ENCODE measurements at places on chromosomes 4 and X.

GRCh38 chr4:171601091-171601490 lies 212.1 kb upstream of the GALNTL6 start:
- no peak for DNase-seq

DNA sequence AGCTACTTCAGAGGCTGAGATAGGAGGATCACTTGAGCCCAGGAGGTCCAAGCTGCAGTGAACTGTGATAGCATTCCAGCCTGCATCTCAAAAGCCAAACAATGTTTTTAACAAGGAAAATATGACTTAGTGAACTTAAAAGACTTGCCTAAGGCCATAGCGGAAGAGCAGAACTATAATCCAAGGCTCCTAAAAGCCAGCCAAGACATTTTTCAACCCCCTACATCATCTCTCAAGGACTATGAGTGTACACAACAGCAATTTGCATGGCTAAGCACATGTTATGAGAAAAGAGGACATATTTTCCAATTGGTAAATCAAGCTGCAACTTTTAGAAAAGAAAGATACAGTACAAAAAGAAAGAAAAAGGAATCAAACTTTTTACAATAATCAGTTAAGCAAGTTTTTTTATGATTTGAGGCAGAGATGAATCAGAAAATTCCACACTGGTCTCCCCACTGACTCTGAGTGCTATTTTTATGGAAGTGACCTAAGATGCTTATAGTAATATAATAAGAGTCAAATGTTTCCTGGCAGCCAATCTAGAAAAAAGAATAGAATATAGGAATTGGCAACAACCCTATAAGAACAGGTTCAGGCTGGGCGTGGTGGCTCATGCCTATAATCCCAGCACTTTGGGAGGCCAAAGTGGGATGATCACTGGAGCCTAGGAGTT lies 9.8 kb upstream of the ACOT9 start:
- DNase-seq, result no peak

- no peak for DNase-seq
These were observed 179.4 kb downstream of the QDPR start for GRCh38 chr4:17332478-17332877.

DNA sequence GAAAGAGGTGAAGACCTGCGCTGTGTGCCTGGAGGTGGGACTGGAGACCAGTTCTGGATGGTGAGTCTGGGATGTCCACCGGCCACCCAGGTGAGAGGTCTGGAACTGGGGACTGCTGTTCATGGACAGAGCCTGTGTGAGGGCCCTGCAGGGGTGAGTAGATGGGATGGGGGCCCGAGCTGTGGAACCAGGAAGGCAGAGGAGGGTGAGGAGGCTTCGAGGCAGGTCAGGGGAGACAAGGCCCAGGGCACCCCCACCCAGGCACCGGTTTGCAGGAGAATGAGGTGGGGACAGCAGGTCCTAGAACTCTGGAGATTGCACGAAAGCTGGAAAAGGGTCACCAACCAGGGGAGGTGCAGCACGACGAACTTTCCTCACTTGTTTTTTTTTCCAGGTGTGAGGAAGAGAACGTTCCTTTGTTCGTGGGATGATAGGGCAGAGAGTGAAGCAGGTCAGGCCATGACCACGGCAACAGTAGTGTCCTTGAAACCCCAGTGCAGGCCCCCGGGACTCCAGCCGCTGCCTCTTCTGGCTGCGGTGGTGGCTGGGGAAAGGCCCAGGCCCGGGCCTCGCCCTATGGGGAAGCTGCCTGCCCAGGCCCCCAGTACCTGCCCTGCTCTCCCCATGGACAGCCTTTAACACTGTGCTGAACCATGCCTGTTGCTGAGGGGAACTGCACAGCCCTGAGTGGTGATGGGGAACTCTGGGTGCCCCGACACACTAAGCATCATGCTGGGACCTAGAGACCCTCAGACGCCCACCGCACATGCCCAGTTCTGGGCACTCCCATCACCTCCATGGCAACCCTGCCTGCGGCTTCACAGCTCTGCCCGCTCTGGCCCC lies 22.9 kb downstream of the TNIP2 start:
- no peak for DNase-seq

DNA sequence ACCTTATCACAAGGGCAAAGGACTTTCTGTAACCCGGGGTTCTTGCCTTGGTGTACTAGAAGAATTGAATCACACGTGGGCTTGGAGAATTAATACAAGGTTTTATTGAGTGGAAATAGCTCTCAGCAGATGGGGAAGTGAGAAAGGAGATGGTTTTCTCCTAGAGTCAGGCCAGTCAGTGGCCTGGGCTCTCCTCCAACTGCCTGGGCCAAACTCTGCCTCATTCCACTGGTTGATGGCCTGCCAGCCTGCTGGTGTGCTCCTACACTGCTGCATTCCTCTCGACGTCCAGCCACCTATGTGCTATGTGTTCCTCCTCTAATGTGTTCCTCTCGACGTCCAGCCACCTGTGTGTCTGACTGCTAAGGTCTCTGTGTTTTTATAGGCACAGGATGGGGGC lies 35.3 kb upstream of the SPIN2A start:
- DNase-seq, result no peak

GRCh38 chrX:22950269-22951266 lies 49.2 kb upstream of the DDX53 start:
- no peak for DNase-seq

DNA sequence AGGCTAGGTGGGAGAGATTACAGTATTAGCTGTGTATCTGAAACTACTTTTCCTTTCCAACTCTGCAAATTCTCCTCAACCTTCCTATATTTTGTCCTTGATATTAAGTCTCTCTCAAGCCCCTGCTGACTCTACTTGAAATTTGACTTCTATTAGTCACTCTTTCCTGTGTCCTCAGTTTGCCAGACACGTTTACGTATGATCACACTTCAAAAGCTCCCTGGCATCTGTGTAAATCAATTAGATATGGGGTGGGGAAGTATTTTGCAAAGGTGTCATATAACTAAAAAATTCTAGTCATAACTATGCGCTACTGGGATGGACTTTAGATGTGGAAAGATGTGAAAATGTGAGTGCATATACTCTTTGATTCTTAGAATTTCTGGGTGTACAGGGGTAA lies 67.4 kb upstream of the ARHGAP24 start:
- DNase-seq, result no peak

- DNase-seq, result no peak
These were observed 16.1 kb downstream of the FAM120C start for GRCh38 chrX:54166915-54167314.

DNA sequence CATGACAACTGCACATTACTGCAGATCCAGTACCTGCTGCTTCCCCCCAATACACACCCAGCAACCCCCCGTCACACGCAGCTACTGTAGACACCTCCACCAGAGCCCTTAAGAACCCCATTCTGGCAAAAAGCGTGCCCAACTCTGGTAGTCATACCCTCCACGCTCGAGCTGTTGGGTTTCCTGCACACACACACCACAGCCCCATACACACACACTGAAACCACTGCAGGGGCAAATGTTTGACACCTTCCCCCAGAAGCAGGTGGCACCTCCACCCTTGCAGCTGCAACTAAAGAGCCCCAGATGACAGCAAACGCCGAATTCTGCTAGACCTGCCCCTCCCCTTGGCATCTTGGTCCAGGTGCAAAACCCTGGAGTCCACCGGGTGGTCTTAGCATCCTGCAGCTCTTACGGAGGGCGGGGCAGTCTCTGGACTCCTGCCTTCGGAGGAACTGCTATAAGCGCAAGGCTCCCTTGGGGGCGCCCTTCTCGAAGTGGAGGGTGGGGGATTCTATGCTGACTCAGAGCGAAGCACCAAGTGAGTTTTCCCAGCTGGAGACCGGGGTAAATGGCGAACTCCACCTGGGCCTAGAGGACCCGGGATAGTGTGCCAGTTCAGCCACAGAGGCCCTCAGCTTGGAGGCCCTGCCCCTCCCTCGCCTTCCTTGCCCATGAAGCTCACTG lies 1.5 kb downstream of the FRMPD3 start:
- peak; percentile 16 for DNase-seq

DNA sequence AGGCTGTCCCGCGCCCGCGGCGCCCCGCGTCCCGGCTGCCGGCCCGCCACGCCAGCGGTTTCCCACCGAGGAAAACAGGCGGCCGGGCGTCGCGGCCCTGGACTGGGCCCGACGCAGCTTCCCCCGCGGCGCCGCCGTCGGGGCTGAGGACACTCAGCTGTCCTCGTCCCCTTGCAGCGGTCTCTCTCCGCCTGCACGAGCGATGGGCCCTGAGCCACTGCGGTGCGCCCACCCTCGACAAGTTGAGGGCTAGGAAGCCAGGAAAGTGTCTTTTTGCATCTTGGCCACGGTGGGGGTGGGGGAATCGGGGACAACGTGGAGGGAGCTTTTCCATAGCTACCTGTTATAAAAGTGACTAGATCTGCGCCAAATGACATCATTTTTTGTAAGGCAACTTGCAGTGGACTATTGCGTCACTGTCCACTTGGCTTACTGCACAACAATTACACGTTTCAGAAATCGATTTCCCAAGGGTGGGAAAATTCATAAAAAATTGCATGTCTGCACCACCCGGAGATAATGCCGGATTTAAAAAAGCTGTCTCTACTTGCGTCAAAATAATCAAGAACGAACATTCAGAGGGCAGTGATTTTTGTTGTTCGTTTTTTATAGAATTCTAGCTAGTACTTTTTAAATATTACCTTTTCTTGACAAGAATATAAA lies 1.1 kb downstream of the KLHL15 start:
- peak; percentile 28 for DNase-seq

DNA sequence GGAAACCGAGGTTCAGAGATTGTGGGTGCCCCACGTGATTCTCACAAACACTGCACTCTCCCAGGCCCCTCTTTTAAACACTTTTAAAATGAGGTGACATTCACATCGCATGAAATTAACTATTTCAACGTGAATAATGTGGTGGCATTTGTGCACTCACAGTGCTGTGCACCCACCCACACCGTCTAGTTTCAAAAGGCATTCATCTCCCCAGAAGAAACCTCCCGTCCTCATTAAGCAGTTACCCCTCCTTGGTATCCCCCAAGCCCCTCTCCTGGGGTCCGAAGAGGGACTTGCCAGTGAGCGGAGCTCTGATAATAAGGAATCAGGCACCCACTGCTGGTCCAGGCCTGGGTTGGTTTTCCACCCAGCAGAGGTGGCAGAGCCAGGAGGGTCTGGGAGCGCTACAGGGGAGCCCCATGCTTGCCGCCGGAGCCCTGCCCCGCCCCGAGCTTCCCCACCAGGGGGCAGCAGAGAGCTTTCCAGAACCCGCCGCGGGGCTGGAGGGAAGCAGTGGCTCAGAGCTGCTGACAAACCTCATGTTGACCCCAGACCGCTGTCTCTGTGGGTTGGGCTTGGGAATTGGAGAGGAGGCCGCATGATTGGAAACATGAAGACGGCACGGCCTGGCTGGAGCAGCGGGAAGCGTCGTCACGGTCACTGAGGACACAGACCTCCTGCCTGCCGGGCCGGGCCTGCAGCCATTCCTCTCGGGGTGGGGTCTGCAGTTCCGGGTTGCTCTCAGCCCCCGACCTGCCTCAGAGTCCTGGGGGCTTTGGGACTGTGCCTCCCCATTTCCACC lies 27.5 kb upstream of the HTRA3 start:
- DNase-seq, result peak; percentile 34

- no peak for DNase-seq
These were observed 98.2 kb upstream of the HHIP start for GRCh38 chr4:144547678-144548298.
